ENCODE measurements at places on chromosomes 7 and 10.

GRCh38 chr7:154577141-154577873 lies 425.6 kb downstream of the PAXIP1 start:
- no peak for DNase-seq

GRCh38 chr10:22218448-22218847 lies 633 bp upstream of the EBLN1 start:
- DNase-seq: no peak

DNA sequence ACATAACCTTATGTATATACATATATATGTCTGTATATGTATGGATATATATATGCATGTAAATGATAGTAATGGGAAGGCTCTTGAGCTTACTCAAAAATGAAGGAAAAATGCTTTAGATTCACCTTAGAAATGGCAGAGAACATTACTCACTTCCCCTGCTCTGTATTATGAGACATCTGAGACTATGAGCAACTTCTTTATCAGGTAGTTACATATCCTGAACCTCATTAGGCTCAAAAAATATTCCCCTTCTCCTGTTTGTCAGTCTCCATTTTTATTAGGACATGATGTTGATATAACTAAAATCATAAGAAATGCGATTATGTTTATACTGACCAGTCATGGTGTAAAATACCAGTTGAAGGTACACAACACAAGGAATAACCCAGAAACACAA lies 800.1 kb upstream of the ZWINT start:
- no peak for DNase-seq

DNA sequence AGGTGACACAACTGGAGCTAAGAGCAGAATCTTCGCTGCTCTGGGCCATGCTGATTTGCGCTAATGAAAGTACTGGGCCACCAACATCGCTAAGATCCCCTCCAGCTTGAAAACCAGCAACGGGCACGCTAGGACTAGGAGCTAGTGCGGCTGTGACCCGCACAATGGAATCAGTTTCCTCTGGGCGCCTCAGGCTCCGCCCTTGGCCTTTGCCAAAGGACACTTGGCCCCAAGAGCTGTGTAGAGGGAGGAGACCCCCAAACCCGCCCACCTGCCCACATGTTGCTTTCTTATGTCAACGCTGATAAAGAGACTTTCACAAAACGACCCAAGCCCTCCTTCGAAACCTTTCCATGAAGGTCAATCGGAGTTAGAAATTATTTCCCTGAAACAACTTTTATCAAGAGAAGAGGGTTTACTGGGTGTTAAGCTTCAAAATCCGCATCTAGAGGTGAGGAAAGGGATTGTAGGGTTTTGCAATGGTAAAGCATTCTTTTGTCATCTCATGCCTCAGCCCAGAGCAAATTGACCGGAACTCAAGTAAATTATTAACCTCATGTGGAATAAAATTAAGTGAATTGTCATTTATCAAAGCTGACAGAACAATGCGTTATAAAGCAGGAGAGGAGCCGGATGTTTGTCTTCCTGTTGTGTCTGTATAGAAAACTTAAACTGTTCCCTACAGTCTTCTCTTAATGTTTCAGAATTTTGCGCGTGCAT lies 9.4 kb downstream of the ABCB5 start:
- DNase-seq: no peak

- DNase-seq: no peak
Measured at GRCh38 chr10:43623351-43623750, 17.1 kb downstream of the ZNF485 start.
